ENCODE measurements at places on chromosomes 11 and 22.
A peak's percentile ranks its signal among the peaks of the same experiment; 100 is the strongest.

- DNase-seq, result no peak
Measured at GRCh38 chr11:75431533-75432525, 1.2 kb downstream of the KLHL35 start.

GRCh38 chr22:27876684-27877083 lies 42.4 kb downstream of the PITPNB start:
- no peak for DNase-seq

- DNase-seq, result no peak
Measured at GRCh38 chr22:49453771-49454170, 373.9 kb downstream of the BRD1 start.

- no peak for DNase-seq
Measured at GRCh38 chr11:130389335-130389935, 39.0 kb downstream of the ADAMTS8 start.

DNA sequence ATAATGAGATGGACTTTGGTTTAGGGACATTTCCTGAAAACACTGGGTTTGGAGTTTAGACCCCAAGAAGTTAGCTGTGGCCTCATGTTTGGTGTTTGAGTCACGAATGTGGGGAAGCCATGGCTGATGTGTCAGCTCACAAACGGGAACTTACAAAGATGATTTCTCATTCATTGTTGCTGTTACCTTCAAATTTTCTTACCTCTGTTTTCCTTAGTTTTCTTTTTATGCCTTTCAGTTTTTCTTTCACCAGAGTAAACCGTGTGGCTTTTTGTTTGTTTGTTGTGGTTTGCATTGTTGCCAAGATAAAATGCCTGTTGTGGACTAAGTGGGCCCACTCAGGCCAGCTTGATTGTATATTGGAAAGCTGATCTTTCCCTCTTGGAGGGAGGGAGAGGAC lies 89.1 kb downstream of the SWAP70 start:
- no peak for DNase-seq

DNA sequence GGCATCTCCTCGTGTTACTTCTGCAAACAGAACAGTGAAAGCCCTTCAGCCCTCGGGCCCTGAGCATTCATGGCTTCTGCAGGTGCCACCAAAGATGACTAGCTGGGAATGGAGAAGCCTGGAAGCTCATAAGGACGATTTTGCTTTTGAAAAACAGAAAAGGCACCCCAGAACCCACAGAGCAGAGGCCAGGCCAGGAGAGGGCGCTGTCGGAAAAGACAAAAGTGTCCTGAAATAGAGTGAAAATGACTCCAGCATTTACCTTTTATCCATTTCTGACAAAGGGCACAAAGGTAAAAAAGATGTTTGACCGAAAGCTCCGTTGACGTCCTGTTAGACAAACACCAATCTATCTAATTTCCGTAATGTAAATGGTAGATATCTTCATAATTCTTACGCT lies 37.6 kb downstream of the ZNF195 start:
- peak; percentile 39 for DNase-seq

- no peak for DNase-seq
Measured at GRCh38 chr11:8759634-8760033, 77.0 kb downstream of the RPL27A start.

DNA sequence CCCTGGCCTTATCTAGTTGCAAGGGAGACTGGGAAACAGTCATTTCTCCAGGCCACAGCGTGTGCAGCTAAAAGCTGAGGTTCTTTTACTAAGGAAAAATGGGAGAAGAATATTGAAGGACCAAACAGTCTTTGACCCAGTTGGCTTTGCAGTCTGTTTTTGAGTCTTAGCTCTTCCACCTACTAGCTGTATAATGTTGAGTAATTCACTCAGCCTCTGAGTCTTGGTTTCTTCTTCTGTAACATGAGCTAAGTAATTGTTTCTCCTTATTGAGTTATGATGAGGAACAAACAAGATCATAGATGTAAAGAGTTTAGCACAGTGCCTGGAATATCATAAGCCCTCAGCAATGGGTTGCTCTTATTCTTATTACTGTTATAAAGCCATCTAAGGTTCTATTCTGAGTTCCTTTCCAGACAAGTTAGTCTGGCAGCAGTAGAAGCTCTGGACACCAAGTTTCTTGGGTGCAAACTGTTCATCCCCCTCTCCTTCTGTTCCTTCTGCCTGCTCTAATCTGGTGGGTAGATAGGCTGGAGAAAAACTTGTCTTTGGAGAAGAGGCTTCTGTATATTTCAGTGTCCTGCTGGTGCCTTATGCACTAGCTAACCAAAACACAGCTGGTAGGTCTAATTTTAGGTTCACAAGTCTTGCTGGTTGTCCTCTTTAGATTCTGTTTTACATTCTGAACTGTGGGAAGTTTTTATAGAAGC lies 13.5 kb downstream of the TRIM44 start:
- DNase-seq, result no peak

DNA sequence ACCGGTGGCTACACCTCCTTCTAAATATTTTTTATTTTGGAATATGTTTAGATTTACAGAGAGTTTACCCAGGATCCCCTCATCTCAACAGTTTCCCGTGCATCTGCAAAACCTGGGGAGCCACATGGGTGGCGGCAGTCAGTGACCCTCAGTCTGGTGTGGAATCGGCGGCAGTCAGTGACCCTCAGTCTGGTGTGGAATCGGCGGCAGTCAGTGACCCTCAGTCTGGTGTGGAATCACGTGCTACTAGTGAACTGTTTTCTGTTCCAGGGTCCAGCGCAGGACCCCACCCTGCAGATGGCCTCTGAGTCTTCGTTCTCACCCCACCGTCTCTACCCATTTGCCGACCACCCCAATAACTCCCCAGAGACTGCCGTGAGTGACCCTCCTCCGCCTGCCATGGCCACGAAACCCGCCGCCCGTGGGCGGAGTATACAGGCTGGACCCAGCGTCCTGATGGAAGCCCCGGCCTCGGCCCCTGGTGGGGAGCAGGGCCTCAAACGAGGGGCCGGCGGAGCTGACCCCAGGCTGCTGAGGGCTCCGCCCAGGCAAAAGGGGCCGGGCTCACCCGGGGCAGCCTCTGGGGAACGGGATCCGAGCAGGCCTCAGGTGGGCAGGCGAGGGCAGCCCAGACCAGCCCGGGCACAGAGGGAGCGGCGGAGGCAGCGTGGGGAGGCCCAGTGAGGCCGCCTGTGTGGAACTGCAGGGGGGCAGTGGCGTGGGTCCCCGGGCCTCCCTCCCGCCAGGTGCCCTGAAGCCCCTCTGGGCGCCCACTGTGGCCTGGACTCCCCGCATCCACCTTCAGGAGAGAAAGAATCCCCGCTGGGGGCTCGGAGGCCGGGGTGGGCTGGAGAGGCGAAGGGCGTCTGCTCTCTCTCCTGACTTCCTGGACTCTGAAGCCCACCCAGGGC lies 2.5 kb downstream of the IL17REL start:
- DNase-seq, result no peak

- no peak for DNase-seq
Measured at GRCh38 chr11:64130618-64131017, 35.3 kb downstream of the MACROD1 start.

DNA sequence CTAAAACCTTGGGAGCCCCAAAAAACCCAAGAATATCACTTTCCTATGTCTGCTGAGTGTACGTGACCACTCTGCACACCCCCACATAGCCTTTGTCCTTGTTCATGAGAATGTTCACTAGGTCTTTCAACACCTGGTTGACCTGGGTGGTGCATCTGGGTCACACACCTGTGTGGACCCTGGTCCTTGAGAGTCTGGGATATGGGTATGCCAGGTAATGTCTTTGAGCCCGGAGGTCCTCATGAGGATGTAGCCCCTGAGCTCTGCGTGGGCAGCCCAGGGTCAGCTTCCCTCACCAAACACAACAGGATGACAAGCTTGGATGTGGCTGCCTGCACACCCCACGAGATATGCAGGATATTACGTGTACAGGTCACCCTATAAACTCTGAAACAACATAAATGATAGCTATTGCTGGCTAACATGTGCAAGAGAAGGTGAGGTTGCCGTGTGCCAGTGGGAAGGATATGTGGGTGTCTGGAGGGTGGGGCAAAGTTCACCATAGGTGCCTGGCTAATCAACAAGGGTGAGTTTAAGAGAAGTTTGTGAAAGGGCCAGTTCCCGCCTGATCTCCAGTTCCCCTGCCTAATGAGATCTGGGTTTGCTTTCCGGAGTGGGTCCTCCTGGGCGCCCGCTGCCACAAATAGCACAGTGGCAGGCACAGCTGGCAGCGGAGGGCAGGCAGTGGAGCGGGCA lies 1.4 kb upstream of the PPARA start:
- no peak for DNase-seq

GRCh38 chr22:23816156-23816976 lies 22.4 kb downstream of the DERL3 start:
- DNase-seq, result no peak

DNA sequence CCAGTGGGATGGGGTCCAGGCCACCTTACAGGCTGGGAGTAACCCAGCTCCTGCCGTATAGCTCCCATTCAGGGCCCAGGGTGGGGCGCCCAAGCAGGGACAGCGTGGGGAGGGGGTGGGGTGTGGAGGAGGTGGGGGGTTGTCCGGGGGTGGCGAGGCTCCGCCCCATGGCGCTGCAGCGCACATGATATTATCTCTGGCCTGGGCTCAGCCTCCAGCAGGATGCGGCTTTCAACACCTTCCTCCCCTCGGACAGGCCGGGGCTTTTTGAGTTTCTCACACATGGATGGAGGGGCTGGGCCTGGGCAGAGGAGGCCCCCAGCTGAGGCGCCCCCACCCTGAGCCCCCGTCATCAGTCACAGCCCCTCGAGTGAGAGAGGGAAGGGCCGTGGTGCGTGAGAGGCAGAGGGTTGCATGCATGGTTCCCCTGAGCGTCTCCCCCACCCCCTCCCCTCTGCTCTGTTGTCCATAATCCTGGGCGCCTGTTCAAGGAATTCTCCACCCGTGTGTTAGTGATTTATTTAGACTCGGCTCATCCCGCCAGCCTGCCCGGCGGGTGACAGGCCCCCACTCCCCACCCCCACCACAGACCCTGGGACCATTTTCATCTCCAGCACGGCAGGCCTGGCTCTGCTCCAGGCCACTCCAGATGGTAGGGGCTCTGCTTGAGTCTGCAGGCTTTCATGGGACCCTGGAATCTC lies 44.9 kb downstream of the WNT11 start:
- DNase-seq, result no peak

DNA sequence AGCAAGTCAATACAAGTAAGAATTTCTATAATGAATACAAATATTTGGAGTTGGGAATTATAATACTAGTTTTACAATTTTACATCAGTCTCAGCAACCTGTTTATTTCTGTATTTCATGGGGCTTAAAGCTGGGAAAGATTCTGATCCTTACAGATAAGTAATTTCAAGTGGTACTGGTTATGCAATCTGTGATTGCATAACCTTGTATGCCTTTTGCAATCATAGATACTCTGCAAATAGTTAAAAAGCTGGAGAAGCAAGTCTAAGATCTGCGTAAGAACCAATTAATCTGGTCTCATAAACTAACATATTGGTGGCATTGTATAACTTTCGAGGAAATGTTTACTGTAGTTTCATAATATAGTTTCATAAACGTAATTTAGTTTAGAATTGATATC lies 198.3 kb upstream of the PGR start:
- DNase-seq, result no peak

GRCh38 chr11:8356721-8357504 lies 93.2 kb upstream of the LMO1 start:
- no peak for DNase-seq

DNA sequence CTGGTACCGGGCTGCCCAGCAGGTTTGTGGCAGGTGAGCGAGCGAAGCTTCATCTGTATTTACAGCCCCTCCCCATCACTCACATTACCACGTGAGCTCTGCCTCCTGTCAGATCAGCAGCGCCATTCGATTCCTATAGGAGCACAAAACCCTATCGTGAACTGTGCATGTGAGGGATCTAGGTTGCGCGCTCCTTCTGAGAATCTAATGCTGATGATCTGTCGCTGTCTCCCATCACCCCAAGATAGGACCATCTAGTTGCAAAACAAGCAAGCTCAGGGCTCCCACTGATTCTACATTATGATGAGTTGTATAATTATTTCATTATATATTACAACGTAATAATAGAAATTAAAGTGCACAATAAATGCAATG lies 15.8 kb upstream of the VSIG10L2 start:
- no peak for DNase-seq

DNA sequence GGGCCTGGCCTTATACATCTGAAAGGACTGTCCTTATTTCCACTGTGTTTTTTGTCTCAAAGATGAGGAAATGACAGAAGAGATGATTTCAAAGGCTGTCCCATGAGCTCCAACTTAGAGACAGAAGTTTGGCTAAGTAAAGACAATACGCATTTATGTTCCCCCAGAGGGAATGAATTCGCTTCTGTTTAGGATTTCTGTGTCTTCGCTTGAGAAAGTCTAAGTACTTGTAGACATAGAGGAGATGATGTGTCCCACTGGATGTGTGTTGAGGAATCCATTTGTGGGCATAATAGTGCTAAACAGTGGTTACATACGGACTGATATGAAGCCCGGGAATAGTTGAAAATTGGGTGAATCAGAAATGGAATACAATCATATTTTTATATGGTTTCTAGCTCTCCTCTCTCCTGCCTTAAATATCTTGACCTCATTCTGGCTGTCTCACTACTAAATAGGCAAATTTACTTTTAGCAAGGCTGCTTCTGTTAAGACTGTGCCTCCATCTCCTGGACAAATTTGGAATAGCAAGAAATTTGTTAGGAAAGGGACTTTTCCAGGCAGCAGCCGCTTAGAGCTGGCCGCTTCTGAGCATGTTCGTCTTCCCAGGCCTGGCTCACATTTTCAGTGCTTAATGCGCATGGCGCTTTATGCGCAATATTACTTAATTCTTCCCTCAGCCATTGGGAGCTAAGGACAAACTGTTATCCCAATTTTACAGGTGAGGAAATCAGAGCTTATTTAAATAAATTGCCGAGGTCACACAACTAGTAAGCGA lies 1.9 kb upstream of the PEX26 start:
- DNase-seq, result no peak

- no peak for DNase-seq
Measured at GRCh38 chr22:46971099-46971763, 208.8 kb downstream of the TBC1D22A start.

- no peak for DNase-seq
Measured at GRCh38 chr22:41369424-41369745, 12.4 kb upstream of the TEF start.

GRCh38 chr22:22655452-22656290 lies 11.3 kb downstream of the GGTLC2 start:
- no peak for DNase-seq

GRCh38 chr11:111466615-111467014 lies 45.6 kb downstream of the BTG4 start:
- DNase-seq, result no peak

DNA sequence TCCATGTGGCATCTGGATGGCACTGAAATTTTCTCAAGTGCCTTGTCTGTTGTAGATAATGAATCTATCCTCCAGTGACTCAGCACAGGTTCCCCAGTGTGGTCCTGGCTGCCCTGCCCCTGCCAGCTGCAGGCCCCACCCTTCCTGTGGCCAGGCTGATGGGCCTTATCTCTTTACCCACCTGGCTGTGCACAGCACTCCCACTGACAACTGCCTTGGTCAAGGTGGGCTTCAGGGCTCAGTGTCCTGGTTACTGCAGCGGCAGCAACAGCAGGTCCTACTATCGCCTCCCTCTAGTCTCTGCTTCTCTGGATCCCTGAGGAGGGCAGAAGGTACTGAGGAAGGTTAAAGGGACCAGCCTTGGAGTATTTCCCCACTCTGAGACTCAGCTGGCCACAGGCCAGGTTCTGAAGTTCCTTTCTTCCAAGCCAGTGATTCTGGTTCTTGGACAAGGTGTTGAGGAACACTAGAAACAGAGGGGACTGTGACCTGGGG lies 3.1 kb downstream of the HMBS start:
- no peak for DNase-seq

Measured in activated T-helper 1 cell treated with Interleukin-2 at 50 U/mL for 16 hours (primary cell).